Stimulated activated CD8-positive, alpha-beta memory T cell treated with anti-CD3 and anti-CD28 coated beads, Interleukin-7, amount 100 ng/mL, for 1 hour (primary cell): ENCODE measurements at places on chromosomes 1 and 21.

GRCh38 chr1:95340061-95340460 is 106.1 kb downstream of the RWDD3 start:
- no peak for DNase-seq

- DNase-seq = no peak
Measured at GRCh38 chr21:42332557-42333317, 17.5 kb upstream of the TFF3 start.

DNA sequence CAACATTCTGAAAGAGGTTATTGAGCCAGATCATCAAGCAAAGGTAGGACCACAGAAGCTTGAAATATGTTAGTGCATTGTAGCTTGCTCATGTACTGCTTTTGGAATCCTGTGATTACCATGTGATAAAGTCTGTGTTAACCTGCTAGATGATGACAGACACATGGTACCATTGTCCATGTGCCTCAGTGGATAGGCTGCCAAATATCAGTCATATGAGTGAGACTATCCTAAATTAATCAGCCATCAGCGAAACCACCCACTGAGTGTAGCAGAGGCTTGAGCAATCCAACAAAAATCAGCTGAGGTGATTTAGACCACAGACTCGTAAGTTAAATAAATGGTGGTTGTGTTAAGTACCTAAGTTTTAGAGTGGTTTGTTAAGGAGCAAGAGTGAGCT is 32.7 kb upstream of the CRB1 start:
- DNase-seq = no peak

DNA sequence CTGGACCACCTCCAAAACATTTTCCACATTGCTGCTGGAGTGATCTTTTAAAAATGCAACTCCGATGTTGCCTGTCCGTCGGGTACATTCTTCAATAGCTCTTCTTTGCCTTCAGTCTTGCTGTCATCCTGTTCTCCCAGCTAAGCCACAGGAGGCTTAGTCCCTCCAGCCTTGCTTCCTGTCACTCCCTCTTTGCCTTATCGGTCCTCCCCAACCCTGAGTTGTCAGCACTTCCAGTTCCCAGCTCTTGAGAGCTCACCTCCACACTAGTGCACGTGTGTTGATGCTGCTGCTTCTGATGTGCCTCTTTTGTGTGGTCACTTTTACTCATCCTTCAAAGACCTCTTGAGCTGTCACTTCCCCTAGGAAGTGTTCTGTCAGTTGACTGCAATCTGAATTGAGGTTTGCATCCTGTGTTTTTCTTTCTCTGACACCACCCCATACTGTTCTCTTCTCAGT is 15.3 kb downstream of the UCK2 start:
- DNase-seq = no peak

GRCh38 chr1:154446292-154446691 is 41.1 kb downstream of the IL6R start:
- no peak for DNase-seq

DNA sequence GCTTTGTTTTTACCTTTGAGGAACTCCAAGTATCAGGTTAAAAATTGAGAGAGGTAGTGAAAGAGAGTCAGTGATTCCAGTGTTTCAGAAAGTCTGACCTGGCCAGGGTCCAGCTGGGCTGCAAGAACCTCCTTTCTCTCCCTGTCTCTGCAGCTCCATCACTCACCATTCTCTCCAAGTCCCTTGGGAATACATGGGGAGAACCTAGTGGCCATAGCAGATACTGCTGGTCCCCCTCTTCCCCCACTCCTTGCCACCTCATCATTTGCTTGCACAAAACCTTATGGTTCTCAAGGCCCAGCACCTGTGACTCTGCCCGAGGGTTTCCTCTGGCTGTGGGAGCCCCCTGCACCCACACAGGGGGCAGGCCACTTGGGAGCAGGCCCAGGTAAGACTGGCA is 279.5 kb downstream of the KIF26B start:
- DNase-seq = no peak

DNA sequence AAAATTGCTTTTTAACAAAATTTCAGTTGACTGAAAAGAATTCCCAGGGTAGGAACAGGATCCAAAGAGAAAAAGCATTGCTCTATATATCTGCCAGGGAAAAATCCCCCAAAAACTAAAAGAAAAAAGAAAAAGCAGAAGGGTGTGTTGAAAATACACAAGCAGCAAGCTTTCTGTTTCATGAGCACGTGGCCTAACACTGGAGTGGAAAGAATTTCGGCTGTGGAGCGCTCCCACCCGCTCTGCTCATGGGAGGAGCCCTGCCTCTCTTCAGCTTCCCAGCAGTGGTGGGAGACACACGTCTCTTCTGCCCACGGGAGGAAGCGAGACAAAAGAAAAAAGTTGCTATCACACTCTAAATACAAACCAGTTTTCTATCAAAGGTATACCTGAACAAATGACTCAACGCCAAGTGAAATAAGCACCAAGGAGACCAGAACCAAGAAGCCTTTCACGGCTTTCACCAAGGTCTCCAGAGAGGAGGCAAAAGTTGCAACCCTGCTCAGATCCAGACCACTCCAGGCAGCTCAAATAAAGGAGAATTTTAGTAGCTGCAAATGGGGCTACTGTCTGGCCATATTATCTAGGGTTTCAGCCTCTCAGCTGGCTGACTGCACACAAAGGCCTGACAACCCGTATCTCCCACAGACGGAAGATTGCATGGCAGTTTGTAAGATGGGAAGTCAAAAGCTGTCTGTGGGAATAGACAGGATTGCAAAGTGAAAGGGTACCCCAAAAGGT is 29.5 kb upstream of the ZNF496 start:
- DNase-seq = no peak

GRCh38 chr1:209172286-209172685 is 411.2 kb upstream of the CAMK1G start:
- no peak for DNase-seq

DNA sequence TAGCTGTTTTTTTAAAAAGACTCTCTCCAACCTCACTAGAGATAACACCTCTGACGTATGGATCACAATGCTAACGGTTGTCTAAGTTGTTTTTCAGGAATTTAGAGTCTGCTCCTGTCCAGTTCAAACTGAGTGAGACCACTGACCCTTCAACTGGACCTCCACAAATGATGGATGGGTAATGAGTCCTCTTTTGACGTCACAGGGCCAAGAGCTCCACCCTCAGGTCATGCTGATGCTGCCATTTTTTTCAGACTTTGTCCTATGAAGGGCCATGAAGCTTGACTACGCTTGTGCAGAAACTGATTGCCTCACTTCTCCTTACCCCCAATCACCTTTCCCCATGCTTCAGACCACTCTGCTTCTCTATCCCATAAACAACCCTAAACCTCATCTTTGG is 16.6 kb downstream of the GRIK3 start:
- no peak for DNase-seq

GRCh38 chr1:43067233-43067745 is 104.8 kb downstream of the EBNA1BP2 start:
- DNase-seq = no peak

DNA sequence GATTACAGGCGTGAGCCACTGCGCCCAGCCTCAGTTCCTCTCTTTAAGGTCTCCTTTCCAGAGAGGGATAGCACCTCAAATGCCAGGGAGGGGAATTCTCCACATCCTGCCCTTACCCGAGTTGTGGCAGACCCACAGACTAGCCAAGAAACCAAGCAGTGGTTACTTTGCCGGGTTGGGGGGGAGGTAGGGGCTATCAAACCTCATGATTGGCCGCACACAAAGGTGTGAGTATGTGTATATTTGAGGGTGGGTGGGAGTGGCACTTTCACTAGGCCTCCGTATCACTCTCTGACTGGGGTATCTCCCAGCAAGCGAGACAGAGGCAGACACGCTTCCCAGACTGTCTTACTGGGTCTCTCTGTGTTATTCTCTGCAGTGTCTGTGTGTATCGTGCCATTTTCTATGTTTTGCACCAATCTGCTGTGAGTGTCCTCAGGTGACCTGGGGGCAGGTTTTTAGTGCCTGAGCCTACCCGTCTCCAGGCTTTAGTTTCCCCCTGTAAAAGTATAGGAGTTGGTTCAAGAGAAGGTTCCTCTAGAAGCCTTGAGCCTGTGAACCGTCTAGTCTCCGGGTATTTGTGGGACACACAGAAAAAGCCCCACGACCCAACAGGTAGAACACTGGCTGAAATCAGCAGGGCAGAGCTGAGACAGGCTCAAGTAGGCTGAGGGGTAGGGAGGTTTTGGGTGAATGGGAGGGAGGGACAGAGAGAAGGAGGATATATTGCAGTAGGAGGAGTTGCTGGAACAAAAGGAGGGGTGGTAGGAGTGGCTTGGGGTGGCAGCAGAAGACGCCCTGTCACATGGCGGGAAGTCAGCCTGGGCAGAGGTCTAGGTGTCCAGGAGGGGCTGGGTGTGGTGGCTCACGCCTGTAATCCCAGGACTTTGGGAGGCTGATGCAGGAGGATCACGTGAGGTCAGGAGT is 10.3 kb downstream of the LMNA start:
- no peak for DNase-seq

DNA sequence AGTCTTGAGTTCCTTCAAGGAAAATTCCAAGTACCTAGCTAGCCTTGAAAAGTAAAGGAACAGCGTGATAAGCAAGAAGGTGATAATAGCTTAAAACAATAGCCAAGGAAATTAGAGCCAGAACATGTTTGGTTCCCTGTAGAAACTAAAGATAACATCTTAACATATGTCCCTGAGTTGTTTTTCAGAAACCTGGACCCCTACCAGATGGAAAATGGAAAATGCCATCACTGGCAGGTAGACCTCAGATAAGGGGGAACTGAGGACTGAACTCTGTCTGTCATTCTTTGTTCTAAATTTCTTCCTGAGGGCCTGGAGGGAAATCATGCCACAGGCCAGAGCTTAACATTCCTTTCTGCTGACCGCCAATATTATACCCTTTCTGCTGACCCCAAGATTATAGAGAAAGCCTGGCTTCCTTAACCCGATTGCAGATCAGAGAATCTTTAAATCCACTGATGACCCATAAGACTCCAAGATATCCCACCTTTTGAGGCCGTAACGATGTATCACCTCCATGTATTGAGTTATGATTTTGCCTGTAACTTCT is 23.4 kb downstream of the CNIH3 start:
- DNase-seq = no peak

DNA sequence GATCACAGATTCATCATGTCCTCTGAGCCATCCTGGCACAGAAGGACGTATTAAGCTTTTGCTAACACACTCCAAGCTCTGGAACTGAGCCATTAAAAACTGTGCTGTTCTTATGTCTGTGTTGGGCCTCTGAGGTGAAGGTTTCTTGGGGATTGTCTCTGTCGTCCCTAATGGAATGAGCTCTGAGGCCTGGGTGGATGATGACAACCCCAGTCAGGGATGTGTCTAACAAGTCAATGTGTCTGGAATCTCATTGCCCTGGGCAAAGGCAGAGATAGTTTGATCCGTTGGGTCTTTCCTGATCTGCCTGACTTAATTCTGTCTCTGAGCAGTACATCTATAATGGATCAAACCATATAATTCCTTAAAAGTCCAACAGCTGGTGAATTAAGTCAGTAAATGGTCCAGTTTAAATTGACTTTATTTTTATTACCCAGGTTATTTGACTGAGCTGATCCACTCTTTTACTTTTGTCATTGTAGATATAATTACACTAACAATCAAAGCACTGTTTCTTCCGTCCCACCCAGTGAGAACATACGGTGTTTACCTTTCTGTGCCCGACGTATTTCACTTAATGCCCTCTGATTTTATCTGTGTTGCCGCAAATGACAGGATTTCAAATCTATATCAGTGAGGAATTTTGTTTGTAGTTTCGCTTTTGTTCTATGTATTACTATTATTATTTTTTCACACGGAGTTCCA is 38.8 kb upstream of the OR2B11 start:
- DNase-seq = no peak

DNA sequence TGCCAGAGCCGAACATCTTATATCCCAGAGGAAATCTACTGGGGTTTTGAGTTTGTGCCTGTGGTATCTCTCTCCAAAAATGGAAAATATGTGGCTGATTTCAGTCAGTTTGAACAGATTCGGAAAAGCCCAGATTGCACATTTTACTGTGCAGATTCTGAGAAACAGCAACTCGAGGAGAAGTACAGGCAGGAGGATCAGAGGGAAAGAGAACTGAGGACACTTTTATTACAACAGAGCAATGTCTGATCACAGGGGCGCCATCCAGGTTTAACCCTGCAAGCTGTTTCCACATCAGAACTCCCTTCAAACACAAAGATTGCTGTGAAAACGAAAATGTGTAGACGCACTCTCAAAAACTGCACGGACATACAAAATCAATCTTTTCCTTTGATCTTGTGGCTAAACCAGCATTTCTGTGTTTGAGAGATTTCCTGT is 43.4 kb downstream of the KCNJ15 start:
- no peak for DNase-seq
